ENCODE measurements at places on chromosomes 2 and 18.

- DNase-seq = no peak
Observed at GRCh38 chr2:12424219-12424618, 292.5 kb upstream of the TRIB2 start.

- DNase-seq = peak; percentile 53
Observed at GRCh38 chr2:121071034-121071504, 213.9 kb downstream of the TFCP2L1 start.

DNA sequence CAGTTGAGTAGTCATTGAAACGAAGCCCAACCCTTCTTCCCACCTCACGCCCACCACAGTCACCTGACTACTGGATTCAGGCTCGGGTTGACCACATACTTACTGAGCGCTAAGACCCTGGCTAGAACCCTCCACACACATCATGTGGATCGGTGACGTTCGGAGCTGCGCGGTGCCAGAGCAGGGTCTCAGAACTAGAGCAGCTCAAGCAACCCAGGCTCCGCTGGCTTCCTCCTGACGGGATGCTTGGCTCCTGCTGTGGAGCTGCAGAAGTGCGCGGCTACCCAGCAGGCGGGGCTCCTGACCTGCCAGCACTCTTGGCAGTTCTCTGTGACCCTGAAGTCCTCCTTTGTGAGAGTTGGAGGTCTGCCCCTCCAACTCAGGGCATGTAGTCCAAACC is 90.6 kb upstream of the MBOAT2 start:
- DNase-seq = no peak

DNA sequence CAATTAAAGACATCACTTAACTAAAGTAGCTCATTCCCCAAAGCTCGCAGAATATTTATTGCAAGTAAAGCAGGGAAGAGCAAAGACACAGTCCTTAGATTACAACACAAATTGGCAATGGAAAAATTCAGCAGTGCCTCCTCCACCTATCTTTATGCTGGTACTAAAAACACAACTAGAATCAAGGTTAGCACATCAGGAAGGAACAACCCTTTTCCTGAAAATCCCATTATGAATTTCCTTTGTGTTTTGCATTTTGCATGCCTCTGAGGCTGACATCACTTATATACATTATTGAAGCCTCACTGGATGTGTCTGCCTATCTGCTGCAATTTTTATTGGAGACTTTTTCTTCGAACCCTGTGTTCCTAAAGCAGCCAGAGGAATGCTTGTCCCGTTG is 193.8 kb upstream of the STK17B start:
- no peak for DNase-seq

- DNase-seq = no peak
Observed at GRCh38 chr18:31721601-31722000, 37.2 kb upstream of the B4GALT6 start.
